ENCODE measurements at places on chromosomes 11 and 22. TPM values are rescaled to one million over a fixed set of nuclear protein-coding genes. Genes with fewer than 3 reads are reported as not detected.

RDX gene
- 121 TPM for total RNA-seq

OR51B5 gene
- total RNA-seq, result not detected

TLCD5 gene
- 3.2 TPM for total RNA-seq

BANF1 gene
- 116 TPM for total RNA-seq

RIMBP3C gene
- 1.0 TPM for total RNA-seq

EMID1 gene
- total RNA-seq, result 2.1 TPM

NCF4 gene
- total RNA-seq, result 28.2 TPM
